CD4-positive, alpha-beta T cell (primary cell): ENCODE measurements at places on chromosomes 12 and 14.

GRCh38 chr12:8996682-8997405 lies 7.5 kb downstream of the KLRG1 start:
- DNase-seq, result no peak

GRCh38 chr14:77866932-77867331 lies 67.0 kb downstream of the ADCK1 start:
- no peak for DNase-seq

- DNase-seq, result no peak
Measured at GRCh38 chr12:5516371-5517241, 84.7 kb downstream of the NTF3 start.

DNA sequence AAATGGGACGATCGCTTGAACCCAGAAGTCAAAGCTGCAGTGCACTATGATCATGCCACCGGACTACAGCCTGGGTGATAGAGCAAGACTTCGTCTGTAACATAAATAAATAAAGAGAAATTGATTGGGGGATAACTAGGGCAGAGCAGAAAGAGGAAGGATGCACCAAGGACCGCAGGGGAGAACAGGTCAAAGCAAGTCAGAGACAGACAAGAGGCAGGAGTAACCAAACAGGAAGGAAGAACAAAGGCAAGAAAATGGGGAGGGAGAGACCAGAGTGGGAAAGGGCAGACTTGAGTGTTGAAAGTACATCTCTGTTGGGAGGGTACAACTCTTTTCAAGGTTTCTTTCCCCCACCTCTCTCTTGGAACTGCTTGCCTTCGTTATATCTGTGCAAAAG lies 50.8 kb upstream of the ELK3 start:
- no peak for DNase-seq

DNA sequence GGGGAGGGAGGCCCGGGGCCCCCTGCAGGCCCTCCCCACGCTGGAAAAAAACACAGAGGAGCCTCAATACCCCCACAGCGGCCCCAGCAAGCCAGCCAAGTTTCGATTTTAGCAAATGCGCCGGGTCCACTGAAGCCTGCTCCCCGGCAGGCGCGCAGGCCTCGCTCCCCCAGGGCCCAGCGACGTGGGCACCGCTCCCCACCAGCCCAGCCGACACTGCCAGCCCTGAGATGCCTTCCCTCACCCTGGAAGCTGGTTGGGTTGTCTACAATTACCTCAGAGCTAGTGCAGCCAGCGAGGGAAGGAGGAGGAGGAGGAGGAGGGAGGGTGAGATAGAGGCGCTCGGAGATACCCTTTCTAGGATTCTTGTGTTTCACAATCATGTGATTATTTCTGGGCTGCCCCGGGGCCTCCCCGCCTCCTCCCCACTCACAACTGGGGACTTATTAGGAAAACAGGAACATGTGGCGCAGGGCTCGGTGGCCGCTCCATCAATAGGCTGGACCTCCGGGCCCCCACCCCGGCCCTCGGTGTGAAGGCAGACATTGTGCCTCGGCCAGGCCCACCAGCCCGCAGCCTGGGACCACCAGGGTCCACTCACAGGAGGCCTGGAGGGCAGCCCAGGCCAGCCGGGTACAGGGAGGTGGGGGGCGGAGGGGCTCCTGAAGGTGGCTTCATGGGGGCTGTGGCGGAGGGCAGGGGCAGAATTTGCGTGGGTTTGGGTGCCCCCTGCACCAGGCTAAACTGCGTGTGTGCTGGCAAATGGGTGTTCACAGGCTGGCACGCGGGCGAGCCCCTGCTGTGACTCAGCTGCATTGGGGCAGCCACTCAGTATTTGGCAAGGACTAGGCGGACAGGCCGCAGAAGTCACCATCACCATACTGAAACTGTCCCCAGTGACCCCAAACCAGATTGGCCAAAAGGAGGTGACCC lies 109.9 kb downstream of the NCOR2 start:
- peak; percentile 42 for DNase-seq

- DNase-seq, result no peak
Measured at GRCh38 chr12:58068706-58069105, 127.3 kb downstream of the ATP23 start.

DNA sequence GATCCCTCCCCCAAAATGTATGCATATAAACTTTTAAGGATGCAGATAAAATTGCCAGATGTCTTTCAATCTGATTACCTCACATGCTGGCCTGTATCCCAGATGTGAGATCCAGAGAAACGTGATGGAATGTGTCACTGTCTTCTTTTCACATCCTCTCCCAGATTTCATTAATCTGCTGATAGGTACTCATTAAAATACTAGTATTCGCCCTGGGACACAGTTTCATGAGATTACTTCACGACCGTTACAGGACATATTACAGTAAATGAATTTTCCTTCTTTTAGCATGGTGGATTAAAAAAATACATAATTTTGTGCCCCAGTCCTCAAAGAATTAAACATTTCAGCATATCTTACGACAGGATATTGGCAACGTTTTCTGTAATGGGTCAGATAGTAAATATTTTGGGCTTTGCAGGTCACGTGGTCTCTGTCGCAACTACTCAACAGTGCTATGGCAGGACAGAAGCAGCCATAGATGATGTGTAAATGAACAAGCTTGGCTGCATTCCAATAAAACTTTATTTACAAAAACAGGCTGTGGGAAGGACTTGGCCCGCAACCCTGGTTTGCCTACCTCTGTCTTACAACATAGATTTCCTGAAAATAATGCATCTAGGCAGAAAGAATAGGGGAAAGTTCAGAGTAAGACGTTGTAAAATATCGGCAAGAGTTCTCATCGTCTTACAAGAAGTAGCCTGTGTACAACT lies 156.0 kb upstream of the DIO3 start:
- no peak for DNase-seq

- peak; percentile 83 for DNase-seq
Measured at GRCh38 chr12:124609041-124609989, 41.9 kb upstream of the NCOR2 start.

- DNase-seq, result no peak
Measured at GRCh38 chr12:3772380-3772779, 19.5 kb upstream of the CRACR2A start.

DNA sequence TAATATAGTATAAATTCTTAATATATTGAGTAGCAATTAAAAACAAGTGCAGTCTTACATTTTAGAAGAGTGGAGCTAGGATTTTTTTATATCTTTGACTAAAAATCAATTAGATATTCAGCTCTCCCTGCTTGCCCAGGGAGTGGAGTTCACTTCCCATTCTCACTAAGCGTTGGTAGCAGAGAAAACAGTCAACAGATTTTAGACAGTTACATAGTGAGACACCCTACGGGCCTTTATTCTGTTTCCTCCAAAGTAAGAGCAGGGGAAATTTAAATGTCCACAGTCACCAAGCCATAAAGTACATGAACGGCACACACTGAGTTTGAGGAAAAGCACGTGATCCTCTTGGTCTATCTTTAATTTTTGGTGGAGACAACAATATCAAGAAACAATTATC lies 131.6 kb upstream of the PLEKHG7 start:
- no peak for DNase-seq

DNA sequence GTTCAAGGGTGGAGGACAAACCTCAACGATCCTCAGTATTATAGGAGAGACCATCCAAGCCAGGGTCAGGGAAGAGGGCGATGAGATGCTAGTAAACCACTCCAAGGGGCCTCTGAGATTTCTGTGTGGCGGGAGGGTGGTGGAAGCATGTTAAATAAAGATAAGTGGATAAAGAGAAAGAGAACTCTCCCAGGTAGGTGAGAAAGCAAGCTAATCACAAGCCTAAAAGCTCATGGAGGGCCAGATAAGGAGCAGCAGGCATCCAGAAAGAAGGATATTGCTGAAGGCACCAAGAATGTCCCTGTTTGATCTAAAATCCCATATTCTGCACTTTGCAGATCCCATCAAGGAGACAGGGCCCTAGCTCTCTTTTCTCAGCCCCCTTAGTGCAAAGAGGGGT lies 48.3 kb upstream of the PARP11 start:
- DNase-seq, result no peak

GRCh38 chr12:32301216-32301615 lies 98.1 kb upstream of the FGD4 start:
- no peak for DNase-seq

GRCh38 chr12:58882826-58883225 lies 37.5 kb downstream of the LRIG3 start:
- no peak for DNase-seq

DNA sequence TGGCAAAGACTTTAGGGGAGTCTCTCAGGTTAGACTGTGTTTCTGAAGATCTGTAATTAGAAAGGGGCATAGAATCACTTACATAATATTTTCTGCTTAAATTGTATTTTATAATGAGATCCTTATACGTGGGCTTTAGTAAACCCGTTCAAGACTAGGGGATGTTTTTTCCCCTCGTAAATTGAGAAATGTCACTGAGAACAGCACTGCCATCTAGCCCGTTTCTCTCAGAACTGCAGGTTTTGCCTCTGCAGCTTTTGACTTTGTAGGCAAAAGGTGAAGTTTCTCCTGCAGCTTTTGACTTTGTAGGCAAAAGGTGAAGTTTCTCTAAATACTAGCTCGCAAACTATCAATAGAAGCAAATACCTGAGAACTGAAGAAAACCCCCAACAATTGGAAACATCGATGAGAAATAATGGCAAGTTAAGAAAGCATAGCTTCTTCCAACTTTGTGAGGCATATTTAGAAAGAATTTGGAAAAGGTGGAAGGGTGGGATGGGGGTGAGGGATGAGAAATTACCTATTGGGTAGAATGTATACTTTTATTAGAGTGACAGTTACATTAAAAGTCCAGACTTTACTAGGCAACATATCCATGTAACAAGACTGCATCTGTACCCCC lies 9.9 kb upstream of the ASPG start:
- no peak for DNase-seq

DNA sequence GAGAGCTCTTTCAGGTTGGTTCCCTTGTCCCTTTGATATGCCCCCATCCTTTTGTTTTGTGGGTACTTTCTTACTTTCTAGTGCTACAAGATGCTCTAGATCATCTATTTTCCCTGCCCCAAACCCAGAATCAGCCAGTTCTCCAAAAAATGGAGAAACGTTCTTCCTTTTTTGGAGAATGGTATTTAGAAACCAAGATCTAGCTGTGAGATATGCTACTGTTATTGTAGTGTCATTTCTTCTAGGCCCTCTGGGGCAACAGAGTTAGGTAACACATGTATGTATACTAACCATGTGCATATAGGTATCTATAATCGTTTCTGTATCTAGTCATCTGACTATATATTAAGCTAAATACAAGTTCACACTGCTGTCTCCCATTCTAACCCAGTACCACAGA lies 6.9 kb upstream of the IGFBP6 start:
- DNase-seq, result no peak

DNA sequence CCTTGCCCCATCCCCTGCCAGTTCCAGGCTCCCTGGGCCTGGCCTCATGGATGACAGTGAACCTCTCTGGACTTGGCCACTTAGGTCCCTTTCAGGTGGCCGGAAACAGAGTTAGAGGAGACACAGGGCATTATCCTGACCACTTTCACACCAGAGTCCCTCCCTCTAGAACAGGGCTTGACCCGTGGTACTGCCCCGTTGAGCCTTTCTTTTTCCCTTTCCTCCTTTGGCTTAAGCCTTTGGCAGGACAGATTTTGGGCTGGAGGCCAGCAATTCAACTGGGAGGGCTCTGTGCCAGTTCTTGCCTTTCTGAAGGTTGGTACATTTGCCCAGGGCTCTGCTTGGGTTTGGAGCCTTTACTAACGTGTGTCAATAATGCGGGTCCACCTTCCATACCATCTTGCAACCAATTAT lies 22.8 kb downstream of the TPCN1 start:
- no peak for DNase-seq

DNA sequence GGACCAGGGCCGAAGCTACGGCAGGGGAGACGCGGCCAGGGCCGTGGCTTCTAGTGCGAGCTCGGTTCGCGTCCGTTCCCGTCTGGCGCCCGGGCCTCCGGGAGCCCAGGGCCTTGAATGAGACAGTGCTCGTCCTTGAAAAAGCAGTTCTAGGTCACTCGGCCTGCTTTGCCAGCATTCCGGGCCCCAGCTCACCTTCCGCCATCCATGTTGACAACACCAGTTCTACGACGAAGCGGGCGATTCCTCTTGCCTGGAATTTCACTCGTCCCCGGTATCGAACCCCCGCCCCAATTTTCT lies 4.5 kb downstream of the OR10AD1 start:
- peak; percentile 36 for DNase-seq

DNA sequence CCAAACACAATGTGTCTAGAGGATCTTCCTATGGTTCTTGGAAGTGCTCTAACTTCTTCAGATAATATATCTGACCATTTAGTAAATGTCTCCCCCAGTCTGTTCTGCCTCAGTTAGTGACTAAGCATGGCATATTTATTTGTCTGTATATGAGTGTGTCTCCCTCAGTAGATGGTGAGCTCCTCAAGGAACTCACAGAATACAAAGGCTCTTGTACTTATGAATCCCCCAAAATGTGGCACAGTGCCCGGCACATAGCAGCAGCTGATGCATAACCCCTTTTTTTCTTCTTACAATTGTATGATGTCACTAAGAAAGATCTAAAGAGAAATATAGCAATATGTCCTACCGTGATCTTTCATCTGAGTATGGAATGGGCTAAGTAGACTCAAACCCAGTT lies 264.7 kb upstream of the PRICKLE1 start:
- no peak for DNase-seq

DNA sequence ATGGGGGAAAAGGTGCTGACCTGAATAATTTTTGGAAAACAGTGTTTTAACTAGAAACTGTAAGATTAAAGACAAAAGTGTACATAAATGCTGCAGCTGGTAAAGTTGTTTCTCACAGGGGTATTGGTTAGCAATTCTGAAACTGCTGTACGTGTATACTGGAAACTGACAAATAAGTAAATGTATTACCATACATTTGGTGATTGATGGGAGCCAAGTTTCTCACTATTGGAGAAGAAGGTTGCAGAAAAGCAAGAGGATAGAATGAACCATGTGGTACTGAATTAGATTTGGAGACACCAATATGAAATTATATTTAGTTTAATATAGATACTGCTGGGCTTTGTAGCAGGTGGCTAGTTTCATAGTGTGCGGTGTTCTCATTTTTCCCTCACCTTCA lies 19.6 kb upstream of the FBXO33 start:
- DNase-seq, result no peak

GRCh38 chr14:72616294-72616693 lies 277.6 kb downstream of the DPF3 start:
- DNase-seq, result no peak

DNA sequence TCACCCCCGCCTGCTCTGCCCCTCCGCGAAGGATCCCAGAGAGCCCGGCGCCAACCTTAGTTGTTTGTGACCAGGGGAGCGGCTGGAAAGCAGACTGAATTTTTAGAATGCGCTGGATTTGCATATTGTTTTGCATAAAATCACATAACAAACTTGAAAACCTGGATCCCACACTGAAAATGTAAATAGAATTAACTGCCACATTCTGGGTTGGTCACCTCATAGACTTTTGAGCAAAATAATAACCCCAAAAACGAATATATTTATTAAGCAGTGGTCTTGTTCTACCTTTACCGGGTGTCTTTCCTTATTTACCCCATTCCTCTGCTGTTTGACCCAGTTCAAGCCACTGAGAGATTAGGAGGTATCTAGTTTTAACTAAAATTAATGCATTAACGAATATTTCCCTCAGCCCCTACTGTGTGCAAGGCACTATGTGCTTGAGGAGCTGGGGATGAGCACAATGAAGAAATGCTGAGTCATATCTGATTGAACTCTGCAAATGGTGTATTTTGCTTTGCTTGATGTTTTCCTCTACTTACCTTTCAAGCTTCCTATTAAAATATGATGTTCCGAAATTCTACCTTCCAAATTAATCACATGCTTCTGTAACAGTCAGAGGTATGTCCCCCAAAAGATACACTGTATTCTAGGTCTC lies 438 bp upstream of the EGLN3 start:
- DNase-seq, result no peak
